ENCODE measurements at places on chromosomes 3 and 15. TPM values are rescaled to one million over a fixed set of nuclear protein-coding genes. Genes with fewer than 3 reads are reported as not detected.

The DPPA4 gene
- total RNA-seq = not detected

The GOLGA8G gene
- total RNA-seq = not detected

The DGKG gene
- total RNA-seq = under 0.01 TPM

The MBNL1 gene
- 86.5 TPM for total RNA-seq

The COL8A1 gene
- total RNA-seq = 6.8 TPM

Data from airway epithelial cell (primary cell).